ENCODE measurements at places on chromosomes 16 and 17.
A peak's percentile ranks its signal among the peaks of the same experiment; 100 is the strongest.

DNA sequence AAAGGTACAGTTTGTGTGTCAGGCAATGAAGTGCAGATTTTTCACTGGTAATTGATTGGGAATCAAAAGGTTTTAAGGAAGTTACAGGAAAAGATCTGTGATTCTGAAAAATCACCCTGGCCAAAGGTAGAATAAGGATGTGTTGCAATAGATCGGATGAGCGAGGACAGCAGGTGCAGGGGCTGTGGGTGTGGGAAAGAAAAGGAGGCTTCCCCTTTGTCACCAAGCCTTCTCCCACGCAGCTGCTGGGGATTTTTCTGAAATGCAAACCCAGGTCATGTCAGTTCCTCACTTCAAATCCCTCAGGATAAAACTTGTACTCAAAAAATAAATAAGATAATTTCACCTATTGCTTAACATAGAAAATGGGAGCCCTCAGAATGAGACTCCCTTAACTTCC is 47.9 kb upstream of the ARHGAP17 start:
- no peak for DNase-seq

DNA sequence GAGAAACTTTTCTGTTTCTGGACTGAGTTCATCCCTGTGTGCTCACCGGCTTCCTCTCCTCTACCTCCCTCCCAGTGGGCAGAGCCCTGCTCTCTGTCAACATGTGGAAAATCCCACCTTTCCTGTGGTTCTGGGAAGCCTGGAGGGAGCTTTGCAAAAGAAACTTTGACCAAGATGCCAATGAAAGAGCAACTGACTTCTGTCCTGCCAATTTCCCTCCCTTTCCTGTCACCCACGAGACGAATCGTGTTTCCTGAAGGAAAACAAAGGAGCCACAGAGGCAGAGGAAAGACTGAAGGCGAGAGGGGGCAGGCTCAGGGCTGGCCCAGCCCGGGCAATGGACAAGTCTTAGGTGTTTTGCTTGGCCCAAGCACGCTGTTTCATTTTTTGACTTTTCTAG is 82.8 kb downstream of the PLCG2 start:
- DNase-seq, result no peak

GRCh38 chr16:85286951-85287814 is 174.9 kb upstream of the CIBAR2 start:
- peak; percentile 91 for DNase-seq

DNA sequence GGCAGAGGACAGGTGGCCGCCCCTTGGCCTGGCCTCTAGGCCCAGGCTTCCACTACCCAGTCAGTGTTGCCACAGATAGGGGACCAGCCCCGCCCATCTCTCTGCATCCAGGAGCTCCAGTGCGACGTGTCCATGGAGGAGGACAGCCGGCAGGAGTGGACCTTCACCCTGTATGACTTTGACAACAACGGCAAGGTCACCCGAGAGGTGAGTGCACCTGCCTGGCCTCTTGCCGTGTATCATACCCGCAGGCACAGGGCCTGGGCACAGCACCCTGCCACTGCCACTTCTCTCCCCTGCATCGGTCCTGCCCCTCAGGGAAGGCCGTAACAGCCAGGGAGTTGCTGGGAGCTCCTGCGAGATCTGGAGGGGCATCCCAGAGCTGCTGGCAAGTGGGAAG is 55.7 kb downstream of the SNX20 start:
- DNase-seq, result no peak

DNA sequence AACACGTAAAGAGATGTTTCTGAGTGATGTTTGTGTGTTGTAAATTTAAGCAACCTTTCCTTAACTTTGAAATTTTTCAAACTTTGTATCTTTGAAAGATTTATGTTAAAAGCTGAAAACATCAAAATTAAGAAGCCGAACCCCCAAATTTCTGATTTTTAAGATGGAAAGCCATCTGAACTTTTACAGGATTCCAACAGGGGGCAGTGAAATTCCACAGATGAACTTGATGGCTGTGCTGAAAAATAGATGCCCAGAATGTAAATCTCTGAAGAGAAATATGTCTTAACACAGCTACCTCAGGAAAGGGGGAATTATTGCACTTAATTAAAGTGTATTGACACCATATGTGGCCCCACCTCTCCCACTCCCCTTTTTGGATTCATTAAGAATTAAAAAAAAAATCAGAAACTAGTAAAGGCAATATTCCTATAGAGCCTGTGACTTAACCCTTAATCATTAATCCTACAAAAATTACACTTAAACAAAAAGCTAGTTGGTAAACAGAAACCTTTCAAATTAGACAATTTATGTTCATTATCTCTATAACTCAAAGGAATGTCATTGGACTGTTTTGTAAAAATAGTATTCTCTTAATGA is 597.9 kb downstream of the KCNJ2 start:
- DNase-seq, result peak; percentile 65

GRCh38 chr17:27622986-27623385 is 8.0 kb upstream of the LGALS9 start:
- no peak for DNase-seq

- no peak for DNase-seq
Observed at GRCh38 chr17:67090341-67090740, 46.0 kb downstream of the CACNG1 start.

DNA sequence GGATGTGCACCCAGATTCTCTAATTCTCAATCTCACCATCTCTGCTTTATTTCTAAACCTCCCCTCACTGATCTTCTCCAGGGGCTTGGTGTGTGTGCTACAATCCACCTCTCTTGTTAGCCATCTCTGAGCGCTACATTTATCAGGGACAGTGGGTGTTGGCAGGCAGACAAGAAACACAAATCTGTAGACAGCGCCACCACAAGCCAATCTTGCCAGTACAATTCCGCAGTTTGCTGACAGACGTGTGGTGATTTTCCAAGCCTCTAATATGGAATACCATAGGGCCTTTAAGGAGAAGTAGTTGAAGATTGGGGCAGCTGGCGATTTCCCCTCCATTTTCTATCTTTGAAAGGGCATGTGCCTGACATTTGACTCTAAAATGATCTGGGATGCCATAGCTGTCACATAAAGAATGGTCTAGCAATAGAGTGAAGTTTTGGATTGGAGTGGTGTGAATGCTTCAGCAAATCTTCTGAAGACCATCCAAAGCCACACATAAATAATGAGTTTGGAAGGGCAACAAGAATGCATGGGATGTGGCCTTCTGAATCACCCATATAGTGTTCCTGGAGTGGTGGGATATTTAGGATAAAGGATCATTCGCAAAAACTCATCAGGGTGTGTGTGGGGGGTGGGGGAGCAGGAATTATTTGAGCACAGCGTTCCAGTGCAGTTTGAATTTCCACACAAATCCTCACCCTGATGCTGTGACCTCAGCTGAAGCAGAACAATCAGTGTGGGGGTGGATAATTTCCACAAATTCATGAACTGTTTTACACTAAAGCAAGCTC is 12.0 kb upstream of the ANKFN1 start:
- DNase-seq, result no peak

DNA sequence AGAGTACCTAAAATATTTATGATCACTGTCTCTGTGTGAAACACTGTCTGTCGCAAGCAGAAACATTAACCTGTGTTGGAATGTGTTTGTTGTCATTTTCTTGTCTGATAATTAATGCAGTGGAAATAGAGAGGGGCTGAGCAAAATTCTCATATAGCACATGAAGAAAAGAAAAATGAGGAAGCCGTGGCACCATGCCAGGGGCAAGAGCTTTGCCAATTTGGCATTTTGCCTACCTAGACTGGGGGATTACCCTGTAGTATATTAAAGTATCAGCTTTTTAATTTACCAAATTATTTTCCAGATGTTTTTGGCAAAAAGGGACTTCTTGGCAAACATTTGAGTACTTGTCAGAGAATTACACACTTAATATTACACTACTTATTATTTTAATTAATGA is 1326.6 kb upstream of the GOT2 start:
- DNase-seq, result no peak

- no peak for DNase-seq
Observed at GRCh38 chr17:6496116-6496481, 51.8 kb downstream of the PIMREG start.

- no peak for DNase-seq
Observed at GRCh38 chr16:81265658-81266451, 27.4 kb downstream of the BCO1 start.

- DNase-seq, result peak; percentile 51
Observed at GRCh38 chr17:60610473-60610872, 10.5 kb downstream of the PPM1D start.

- no peak for DNase-seq
Observed at GRCh38 chr17:37039269-37039668, 90.5 kb downstream of the AATF start.

DNA sequence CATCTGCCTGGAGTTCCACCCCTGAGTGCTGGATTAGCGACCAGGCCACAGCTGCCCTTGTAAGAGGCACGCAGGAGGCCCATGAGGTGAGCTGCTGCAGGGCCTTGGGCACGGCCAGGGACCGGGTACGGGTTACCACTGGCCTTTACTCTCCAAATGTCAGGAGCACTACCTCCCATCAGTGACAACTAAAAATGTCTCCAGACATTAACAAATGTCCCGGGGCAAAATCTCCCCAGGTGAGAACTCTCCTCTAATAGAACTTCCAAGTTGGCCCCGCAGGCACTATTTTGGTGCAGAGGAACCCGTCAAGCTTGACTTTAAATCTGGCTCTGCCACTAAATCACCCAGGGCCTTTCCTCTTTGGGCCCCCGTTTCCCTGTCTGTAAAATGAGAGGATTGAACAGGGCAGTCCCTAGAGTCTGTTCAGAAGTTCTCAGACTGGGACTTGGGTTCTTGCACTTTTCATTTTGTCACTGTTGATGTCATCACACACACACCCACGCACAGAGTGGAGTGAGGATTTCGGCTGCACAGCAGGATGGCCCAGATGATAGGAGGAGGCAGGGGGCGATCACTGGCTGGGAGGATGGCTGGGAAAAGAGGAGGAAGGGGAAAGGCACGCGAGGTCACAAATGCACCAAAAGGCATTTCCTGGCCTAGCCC is 24.5 kb upstream of the MAPT start:
- no peak for DNase-seq

- no peak for DNase-seq
Observed at GRCh38 chr17:73132085-73132492, 32.7 kb upstream of the SSTR2 start.

GRCh38 chr16:20875355-20875650 is 24.9 kb downstream of the DCUN1D3 start:
- no peak for DNase-seq

- DNase-seq, result no peak
Observed at GRCh38 chr16:54594601-54595391, 308.2 kb upstream of the IRX3 start.

DNA sequence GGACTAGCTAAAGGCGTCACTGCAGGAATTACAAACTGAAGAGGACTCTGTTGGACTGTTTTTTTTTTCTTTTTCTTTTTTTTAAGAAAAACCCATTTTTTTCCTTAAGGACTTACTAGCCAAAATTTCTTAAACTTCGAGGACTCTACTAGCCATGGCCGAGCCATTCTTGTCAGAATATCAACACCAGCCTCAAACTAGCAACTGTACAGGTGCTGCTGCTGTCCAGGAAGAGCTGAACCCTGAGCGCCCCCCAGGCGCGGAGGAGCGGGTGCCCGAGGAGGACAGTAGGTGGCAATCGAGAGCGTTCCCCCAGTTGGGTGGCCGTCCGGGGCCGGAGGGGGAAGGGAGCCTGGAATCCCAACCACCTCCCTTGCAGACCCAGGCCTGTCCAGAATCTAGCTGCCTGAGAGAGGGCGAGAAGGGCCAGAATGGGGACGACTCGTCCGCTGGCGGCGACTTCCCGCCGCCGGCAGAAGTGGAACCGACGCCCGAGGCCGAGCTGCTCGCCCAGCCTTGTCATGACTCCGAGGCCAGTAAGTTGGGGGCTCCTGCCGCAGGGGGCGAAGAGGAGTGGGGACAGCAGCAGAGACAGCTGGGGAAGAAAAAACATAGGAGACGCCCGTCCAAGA is 878 bp downstream of the HEXIM1 start:
- peak; percentile 79 for DNase-seq

DNA sequence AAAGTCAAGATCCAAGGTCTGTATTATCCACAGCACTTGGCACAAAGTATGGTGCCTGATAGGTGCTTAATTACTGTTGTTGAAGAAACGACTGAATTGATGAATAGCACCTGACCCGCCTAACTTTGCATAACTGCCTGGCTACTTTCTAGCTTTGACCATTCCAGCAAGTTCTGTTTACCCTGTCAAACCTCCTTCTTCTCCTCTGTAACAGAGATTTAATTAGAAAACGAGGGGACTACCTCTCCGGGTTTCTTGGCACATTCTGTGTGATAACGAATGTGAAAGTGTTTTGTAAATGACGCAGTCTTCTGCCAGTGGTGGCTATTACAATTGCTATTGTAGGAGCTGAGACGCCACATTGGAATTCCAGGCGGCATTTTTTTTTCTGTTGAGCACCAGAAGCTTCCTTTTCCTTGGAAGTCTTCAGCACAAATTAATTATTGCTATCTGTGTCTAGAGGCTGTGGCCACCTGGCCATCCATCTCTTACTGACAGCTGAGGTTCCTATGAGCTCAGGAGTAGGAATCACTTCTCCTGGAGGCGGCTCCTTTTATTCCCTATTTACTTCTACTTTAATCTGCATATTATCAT is 522.9 kb downstream of the HS3ST4 start:
- DNase-seq, result no peak

DNA sequence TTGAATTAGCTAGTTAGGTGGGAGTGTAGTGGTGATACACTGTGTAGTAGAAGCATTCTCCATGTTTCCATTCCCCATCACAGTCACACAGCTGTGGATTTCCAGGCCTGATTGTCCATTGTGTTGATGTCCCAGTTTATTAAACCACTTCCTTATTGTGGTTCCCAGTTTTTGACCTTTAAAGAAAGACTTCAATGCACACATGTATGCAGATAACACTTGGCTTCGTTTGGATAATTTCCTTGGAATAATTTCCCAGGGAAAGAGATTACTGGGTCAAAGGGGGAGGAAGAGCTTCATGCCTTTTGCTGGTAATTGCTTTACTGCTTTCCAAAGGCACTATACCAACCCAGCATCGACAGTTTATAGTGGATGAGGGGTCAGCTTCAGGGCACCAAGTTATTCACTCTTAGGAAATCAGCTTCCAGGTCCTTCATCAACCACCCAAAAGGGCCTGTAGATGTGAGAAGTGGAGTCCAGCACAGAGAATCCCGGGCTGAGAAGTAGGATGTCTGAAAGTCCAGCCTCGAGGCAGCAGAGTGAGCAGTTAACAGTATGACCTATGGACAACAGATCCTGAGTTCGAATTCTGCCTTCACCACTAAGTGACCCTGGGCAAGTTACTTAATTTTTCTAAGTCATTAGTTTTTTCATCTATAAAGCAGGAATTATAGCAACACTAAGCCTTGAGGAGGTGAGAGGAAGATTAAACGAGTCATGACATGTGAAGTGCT is 31.3 kb upstream of the TNS4 start:
- no peak for DNase-seq

All from NCI-H1694 treated with DMSO at 0.1 percent for 48 hours (cell line).